ENCODE measurements at places on chromosomes 3 and 15.

- no peak for DNase-seq
Measured at GRCh38 chr3:71681224-71681668, 44.0 kb downstream of the EIF4E3 start.

GRCh38 chr3:188431553-188431952 is 277.6 kb downstream of the LPP start:
- DNase-seq: peak; percentile 79

- DNase-seq: no peak
Measured at GRCh38 chr3:42127226-42127625, 36.1 kb downstream of the TRAK1 start.

- DNase-seq: no peak
Measured at GRCh38 chr3:123919353-123919752, 35.2 kb upstream of the MYLK start.

- no peak for DNase-seq
Measured at GRCh38 chr15:52529341-52529924, 753 bp upstream of the MYO5A start.

DNA sequence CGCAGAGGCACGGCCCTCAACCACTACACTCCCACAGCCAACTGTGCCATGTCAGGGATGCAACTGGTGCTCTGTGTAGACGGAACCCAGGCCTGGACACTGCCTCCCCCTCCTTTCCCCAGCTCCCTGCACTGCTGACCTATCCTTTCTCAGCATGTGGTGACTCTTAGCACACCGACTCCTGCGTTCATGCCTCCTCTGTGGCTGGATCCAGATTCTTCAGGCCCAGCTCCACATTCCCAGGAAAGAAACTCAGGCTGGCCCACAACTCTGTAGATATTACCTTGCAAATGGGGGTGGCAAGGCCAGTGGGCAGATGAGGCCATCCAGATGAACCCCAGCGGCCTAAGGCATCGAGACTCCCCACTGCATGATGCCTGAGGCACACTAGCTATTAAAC is 272.7 kb downstream of the OCA2 start:
- DNase-seq: no peak

- DNase-seq: no peak
Measured at GRCh38 chr3:154316974-154317767, 7.1 kb downstream of the DHX36 start.

- no peak for DNase-seq
Measured at GRCh38 chr15:83446904-83447709, at the start of gene SH3GL3. SH3GL3 (plus strand) TSS chr15:83447341; CDS start chr15:83447534, 193 bp downstream.

DNA sequence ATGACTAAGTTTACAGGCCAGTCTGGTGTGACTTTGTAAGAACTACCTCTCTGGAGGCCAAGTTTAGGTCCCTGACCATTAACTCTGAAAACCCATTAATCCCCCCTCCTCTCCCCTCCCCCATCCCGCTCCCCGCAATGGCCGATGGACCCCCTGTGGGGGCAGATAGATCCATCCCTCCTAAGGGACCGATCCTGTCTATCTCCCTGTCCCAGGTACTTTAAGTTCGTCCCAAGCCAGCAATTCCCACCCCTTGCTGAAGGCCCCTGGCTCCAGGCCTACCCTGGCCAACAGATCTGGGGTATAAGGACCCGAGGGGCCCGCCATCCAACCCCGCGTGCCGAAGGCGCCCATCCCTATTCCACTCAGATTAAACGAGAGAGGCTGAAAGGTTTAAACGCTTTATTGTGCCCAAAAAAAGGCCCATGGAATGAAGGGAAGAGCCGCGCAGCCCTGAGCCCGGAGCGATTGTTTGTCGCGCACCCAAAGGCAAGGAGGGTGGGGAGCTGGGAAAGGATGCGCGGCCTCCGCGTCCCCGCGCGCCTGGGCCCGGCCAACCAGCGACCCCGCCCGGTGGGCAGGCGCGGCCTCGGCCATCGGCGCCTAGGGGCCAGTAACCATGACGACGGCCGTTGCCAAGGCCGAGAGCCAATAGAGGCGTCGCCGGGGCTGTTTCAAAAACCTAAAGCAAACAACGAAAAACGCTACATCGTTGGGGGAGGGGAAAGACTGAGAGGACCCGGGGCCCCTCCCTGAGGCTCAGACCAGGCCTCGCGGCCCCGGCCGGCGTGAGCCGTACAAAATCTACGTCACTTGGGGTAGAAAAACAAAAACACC is 35.9 kb downstream of the HMCES start:
- peak; percentile 15 for DNase-seq

- DNase-seq: peak; percentile 19
Measured at GRCh38 chr3:127777921-127778656, 44.2 kb downstream of the MGLL start.

Measured in LoVo (cell line).